Prostate gland (tissue), 2 donors: ENCODE measurements at places on chromosomes 4 and X. TPM values are rescaled to one million over a fixed set of nuclear protein-coding genes. Genes with fewer than 3 reads are reported as not detected.

PLP2 gene
- total RNA-seq: 34.7 TPM

ETNPPL gene
- total RNA-seq: 1.1 TPM

BEX5 gene
- total RNA-seq: 24.5 TPM

LRRC66 gene
- total RNA-seq: 0.23 TPM

HTR2C gene
- not detected for total RNA-seq

CCKAR gene
- not detected for total RNA-seq

HDX gene
- total RNA-seq: 2.7 TPM

MORF4L2 gene
- total RNA-seq: 313 TPM

GPC4 gene
- total RNA-seq: 8.0 TPM

- no peak for DNase-seq
Observed at GRCh38 chr4:123209436-123209835, 187.2 kb upstream of the SPRY1 start.

DNA sequence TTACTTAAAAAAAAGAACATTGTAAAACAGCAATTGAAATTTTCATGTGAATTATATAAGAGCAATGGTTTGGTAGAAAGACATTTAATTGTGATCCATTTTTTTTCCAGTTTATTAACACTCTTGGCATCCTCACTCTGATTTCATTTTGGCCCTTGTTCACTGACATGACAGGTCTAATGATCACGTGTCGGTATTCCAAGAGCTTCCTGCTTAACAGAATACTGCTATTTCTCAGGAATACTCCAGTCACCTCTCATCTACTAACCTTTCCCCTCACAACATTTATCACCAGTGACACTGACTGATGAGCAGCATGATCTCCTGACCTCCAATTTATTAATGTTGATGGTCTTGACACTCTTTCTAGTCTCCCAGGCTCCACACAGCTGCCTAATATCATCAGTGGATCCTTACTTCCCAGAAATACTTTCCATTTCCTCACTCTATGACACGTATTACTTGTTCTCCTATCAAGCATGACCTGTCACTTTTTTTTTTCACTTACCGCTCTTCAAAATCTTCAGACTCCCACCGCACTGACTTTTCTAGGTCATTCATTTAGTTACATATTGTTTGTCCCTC lies 847.8 kb upstream of the SLIT2 start:
- DNase-seq: no peak

DNA sequence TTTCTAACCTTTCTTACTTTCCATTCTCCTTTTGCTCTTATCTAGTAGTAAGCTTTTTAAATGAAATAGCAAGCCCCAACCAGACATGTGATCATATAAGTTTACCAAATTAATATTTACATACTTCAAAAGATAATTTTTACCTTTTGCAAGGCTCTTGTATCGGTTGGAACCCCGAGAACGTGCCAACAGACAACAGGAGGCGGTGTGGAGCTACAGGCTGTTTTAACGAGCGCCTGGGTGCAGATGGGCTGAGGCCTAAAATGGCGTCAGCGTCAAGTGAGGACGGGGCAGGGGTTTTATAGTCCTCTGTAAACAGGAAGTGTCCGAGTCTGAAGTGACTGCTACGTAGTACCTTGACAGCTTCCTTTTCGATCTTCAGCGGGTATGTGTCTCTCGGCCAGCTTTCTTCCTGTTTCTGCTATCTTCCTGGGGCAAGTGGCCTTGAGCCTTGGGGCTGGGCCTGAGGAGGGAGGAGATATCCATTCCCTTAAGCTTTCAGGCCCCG lies 342.7 kb downstream of the GALNTL6 start:
- DNase-seq: no peak

- no peak for DNase-seq
Observed at GRCh38 chr4:16029886-16030285, 53.9 kb downstream of the PROM1 start.

GRCh38 chrX:69165087-69165651 lies at the start of gene PJA1:
Gene PJA1 (minus strand): TSS chrX:69165453. CDS start chrX:69163073, 2,380 bp downstream.
- peak; percentile 51 for DNase-seq

DNA sequence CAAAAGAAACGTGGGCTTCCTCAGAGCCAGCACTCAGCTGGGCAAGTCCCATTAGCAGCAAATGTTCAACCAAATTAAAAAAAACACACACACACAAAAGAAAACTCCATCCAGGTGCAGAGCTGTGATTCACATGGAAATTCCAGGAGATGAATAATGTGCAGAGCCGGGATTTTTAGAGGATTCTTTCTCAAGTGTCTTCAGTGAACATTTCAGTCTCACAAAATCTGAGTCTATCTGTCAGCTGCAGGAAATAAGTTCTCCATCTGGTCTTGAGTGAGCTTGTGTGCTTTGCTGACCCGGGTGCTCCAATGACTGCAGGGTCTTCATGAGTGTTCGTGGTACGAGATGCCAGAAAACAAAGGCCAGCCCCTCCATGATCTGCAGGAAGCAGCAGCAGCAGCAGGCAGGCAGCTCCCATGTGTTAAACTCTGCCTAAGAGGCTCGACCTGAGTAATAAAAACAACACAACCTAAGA lies 44.3 kb downstream of the RASGEF1B start:
- no peak for DNase-seq

DNA sequence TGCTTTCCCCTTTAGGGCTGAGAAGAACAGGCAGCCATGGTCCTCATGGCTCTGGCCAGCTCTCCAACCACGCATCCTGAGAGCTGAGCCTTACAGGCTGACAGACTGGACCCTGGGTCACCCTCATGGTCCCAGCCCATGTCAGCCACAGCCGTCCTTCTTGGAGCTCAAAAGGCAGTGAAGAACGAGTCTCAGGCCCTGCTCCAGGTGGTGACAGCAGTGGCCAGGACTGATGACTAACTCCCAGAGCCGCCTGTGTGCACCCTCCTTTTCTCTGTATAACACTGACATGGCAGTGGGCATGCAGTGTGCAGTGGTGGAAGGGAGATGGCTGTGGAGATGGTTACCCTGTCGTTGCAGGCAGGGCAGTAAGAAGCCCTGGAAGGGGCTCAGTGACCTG lies 10.3 kb upstream of the DUSP9 start:
- no peak for DNase-seq

DNA sequence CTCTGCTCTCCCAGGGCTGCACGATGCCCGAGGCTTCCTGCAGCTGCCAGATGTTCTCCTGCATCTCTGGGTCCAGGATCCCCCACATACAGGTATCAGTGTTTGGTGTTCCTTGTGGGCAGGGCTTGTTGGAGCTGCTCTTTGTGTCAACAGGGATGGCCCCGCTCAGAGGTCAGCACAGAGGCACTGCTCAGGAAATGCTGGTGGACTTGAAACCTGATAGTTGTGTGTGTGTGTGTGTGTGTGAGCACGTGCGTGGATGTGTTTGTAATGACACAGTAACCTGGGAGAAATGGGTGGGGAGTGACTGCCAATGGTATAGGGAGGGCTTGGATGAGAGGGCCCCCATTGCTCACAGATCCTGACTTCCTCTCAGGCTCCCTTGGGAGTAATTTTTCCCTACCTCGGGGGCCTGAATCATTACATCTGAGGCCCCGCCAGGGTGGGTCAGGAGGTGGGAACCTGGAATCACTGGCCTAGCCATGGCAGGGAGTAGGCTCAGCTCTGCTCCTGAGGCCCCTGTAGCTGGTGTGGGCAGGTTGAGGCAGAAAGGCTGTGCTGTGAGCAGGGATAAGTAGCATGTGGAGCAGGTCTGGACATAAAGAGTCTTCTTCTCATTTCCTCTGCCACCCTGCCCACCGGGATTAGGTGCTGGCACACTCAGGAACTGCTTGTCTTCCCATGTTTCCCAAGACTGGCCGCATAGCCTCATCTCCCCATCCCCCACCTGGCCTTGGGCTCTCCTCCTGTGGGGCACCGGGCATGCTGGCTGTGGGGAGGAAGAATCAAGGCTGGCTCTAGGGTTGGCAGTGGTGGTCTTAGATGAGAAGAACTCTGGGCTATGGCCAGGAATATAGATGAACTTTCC lies 2.5 kb upstream of the EFNB1 start:
- DNase-seq: no peak

- DNase-seq: peak; percentile 20
Observed at GRCh38 chrX:24259544-24260240, 54.2 kb downstream of the SUPT20HL2 start.

DNA sequence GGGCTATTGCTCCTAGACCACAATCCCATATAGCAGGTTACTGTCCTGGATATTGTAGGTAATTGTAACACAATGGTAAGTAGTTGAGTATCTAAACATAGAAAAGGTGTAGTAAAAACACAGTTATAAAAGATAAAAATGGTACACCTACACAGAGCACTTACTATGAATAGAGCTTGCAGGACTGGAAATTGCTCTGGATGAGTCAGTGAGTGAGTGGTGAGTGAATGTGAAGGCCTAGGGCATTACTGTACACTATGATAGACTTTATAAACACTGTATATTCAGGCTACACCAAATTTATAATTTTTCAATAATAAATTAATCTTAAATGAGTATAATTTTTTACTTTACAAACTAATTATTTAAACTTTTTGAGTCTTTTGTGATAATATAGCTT lies 425.7 kb downstream of the PABPC4L start:
- DNase-seq: no peak

DNA sequence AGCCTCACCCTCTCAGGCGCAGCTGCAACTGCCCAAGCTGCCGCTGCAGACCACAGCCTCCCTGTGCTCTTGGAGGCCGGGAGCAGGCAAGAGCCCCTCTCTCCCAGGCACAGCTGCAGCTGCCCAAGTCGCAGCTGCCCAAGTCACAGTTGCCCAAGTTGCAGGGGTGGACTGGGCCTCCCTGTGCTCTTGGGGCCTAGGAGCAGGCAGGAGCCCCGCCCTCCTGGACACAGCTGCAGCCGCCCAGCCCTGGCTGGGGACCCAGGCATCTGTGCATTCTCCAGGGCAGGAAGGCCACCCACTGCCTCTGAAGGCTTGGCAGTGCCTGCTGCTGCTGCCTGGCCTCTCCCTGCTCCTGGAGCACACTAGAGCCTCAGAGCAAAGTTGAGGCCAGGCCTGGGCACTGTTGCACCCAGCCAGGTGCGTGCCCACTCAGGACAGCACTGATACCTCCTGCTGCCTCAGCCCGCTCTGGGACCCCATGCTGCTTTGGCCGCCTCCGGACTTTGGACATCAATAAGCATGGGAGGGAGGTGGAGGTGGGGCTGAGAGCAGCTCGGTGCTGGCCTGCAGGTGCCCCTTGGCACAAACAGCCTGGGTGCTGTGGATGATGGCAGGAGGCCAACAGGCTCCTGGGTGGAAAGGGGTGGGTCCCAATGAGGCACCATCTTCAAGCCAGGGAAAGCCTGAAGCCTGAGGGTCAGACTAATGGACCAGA lies 247.5 kb downstream of the PDGFC start:
- DNase-seq: no peak

- DNase-seq: no peak
Observed at GRCh38 chrX:78105944-78106650, 2.0 kb downstream of the PGK1 start.

GRCh38 chr4:38704622-38705154 lies 40.7 kb downstream of the KLF3 start:
- DNase-seq: no peak

GRCh38 chrX:150127216-150127615 lies 188.9 kb upstream of the EOLA2 start:
- DNase-seq: no peak
